ENCODE measurements at places on chromosomes 2 and 18. TPM values are rescaled to one million over a fixed set of nuclear protein-coding genes. Genes with fewer than 3 reads are reported as not detected.

NT5DC4 gene
- 0.13 TPM for polyA plus RNA-seq

REG3A gene
- not detected for polyA plus RNA-seq

PTCD3 gene
- polyA plus RNA-seq = 92.3 TPM

DNA sequence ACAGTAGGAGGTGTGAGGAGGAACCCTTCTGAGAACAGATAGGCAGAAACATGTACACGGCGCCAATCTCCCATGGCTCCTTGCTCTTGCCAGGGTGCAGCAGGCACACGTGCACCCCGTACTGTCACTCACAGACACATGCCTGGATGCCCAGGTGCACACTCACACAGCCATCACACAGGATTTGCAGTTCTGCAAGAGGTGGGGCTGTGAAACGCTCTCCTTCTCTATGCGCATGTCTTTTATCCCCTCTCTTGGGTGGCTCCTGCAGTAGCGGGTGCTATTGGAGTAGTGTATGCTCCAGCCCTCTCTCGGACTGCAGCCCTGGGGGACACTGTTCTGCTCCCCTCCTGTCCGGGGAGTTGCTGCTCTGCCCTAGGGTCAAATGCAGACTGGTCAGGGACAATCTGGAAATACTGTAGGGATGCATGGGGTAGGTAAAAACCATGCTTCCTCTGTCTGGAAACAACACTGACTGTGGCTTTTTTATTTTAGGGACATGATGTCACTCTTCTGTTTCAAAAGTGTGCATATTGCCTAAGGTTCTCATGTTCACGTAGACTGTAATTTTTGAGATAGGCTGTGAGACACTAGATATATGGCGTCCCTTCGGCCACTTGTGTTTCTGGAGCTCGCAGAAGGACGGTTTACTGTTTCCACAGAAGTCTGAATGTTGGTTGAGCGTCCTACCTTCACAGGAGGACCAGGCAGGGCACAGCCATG lies 118.5 kb downstream of the PRKCE start:
- no peak for DNase-seq

GRCh38 chr18:76351961-76352581 lies 143.0 kb downstream of the ZNF516 start:
- peak; percentile 75 for DNase-seq

DNA sequence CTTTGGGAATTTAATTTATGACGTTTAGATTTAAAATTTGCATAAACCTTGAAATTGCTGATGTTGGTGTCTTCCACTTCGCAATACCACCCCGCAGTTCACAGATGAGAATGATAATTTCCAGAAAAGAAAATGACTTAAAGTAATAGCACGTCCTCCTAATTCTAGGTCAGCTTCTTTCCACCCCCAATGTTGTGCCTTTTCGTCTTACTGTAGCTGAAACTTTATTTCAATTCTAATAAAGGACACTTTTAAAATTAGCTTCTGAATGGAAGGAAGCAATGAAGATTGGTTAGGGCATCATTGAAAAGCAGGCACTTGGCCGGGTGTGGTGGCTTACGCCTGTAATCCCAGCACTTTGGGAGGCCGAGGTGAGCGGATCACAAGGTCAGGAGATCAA lies 107.4 kb downstream of the MYCN start:
- DNase-seq = no peak

DNA sequence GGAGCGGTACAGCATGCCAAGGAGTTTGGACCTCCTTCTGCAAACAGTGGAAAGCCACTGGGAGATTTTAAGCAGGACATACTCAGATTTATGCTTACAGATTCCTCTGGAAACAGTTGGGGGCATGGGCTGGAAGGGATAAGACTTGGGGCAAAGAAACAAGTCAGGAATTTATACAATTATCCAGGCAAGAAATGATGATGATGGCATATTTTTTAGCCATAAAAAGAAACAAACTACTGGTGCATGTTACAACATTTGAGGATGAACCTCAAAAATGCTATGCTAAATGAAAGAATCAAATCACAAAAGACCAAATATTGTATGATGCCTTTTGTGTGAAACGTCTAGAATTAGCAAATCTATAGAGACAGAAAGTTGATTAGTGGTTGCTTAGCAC lies 13.5 kb upstream of the VIT start:
- no peak for DNase-seq

DNA sequence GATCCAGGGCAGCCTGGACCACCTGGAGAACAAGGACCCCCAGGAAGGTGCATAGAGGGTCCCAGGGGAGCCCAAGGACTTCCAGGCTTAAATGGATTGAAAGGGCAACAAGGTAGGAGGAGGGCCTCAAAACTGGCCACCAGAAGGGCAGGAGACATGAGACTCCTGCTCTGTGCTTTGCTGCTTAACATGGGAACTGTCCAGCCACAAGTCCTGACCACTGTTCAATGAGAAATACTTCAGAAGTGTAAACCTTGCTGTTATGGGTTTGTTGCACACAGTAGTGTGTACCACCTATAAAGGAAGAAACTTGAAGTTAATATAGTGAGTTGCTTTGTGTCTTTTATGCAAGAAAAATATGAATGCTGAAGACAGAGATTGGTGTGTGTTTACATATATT lies 44.2 kb upstream of the MFF start:
- DNase-seq = no peak
